ENCODE measurements at places on chromosomes 7 and 10.

GRCh38 chr7:131735101-131735500, 178.7 kb upstream of the PODXL start:
- DNase-seq: no peak

- DNase-seq: no peak
Measured at GRCh38 chr10:117694190-117694589, 151.6 kb downstream of the EMX2 start.

- no peak for DNase-seq
Measured at GRCh38 chr10:102306710-102307109, 61.4 kb downstream of the GBF1 start.

DNA sequence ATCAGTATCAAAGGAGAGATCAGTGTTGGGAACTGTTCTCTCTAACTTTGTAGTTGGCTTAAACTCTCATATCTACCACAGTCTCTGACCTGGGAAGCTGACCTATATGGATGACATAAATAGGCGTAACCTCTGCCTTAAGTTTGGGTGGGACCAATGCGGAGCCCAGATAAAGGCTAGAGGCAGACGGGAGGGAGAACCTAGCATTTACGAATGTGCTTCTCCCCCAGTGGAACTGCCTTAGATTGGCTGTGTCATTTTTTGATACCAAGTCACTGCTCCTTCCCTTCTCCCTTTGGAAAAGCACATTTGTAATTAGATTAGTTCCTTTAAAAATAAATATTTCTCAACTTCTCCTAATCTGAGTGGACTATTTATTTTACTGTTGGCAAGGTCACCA, 23.7 kb upstream of the LRRN3 start:
- no peak for DNase-seq

DNA sequence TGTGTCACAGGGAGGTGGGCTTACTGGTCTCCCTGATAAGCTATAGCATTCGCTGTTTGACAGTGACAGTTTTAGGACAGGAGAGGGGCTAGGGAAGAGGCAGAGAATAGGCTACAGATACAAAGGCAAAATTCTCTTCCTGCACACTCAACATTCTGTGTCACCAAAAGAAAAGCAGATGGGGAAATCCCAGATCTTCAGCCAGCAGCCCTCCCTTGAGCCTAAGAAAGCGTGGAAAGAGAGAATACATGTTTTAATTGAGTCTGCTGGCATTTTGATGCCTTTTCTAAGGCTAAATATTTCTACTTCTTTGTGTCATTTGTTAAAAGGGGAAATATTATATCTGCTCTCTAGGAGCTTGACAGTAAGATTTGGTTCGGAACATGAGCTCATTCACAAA, 247.0 kb downstream of the TRIL start:
- no peak for DNase-seq

DNA sequence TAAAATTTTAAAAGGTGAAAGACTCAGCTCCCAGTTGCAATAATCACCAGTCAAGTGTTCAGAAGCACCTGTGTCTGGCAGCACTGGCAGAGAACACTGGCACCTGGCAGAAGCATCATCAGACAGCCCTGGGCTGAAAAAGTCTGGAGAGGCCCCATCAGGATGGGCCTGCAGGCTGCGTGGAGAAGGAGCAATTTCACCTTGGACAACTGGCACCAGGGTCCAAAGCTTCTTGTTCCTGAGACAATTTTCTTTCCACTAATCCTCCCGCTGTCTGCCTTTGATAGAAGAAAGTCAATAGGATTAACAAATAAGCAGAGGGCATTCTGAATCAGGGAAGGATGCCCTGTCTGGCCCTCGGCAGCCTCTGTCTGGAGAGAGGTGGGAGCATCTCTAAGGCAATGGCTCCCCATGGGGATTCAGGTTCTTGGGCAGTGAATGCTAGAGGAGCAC, 6.5 kb downstream of the COBL start:
- DNase-seq: no peak

GRCh38 chr10:15158448-15158847, 10.0 kb downstream of the NMT2 start:
- DNase-seq: no peak

GRCh38 chr7:12257582-12257981, 46.5 kb downstream of the TMEM106B start:
- DNase-seq: peak; percentile 11

- DNase-seq: no peak
Measured at GRCh38 chr7:29765490-29765889, 40.8 kb upstream of the WIPF3 start.

Measured in fibroblast of gingiva (primary cell).